ENCODE measurements at places on chromosomes 2 and 18.

DNA sequence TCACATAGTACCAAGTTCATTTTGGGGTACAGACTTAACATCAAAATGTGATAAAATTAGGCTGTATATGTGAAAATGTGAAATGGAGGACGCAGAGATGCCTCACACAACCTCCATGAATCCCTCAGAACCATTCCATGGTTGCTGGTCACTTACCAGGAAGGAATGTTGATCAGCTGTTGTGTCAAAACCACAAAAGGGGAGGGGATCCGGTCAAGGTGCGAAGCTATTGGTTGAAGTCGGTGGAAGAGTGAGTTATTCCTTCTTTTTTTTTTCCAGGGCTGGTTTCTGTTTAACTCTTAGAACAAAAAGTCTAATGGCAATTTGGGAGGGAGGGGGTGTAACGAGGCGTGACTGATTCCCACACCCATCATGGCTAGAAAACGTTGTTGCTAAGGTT, 32.3 kb upstream of the REG3A start:
- no peak for DNase-seq

DNA sequence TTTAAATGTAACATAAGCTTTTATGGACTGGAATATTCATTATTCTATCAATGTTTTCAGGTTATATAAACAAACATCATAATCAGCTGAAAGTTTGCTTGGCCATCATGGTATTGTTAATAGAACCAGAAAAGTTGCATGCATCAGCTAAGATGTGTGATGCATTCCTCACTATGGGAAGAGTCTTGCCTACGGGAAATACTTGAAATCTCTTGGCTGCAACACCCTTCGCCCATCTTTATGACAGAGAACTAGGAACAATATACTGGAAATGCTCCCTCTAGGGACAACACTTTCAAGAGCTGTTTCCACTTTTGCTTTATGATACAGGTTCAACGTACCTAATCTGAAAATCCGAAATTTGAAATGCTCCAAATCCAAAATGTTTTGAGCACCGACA, 1390.8 kb downstream of the DPP10 start:
- DNase-seq, result no peak

DNA sequence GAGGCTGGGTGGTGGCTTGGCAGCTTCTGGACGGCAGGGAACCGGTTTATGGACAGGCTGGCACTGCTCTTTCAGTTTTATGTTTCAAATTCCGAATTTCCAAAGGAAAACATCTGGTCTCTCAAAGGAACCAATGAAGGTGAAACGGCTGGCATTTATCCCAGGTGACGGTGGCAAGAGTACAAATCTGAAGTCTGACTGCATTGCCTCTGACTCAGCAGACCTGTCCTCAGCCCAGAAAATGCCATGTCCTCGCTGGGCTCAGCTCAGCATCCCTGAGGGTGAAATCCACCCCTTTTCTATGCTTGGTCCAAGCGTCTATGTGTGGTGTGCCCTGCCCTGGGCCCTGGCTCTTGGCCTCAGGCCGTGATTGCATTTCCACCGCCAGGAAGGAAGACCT, 38.1 kb downstream of the NAPG start:
- DNase-seq, result no peak

DNA sequence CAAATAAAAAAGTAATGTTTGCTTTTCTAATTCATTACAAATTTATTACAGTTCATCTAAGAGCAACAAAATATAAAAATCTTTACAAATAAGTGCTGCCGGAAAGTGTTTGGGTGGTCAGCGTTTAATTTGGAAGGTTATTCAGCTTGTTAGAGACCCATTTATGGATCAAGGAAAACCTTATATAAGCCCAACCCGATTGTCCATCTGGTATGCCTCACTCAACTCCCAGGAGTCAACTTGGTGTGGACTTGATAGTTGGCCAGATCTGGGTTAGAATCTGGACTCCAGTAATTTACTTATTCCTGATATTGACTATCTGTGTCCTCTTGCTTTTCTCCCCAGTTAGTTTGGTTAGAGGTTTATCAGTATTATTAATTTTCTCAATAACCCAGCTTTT, 106.2 kb downstream of the KCTD1 start:
- no peak for DNase-seq

DNA sequence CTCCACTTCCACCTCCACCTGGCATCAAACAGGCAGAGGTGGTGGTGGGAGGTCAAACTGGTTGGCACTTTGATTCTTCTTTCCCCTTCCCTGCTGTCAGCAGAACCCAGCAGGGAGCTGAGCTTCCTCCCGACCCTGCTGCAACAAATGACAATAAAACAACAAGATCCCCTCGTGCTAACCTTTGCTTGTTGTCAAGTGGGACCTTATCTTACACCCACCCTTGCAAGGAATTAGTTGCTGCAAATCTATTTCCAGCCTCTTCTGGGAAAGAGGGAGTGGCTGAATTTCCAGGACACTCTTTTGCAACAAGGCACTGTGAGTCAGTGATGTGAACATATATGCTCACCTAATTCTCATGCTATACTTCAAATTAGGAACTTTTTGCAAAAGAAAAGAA, 655.1 kb downstream of the DSC3 start:
- DNase-seq, result no peak

DNA sequence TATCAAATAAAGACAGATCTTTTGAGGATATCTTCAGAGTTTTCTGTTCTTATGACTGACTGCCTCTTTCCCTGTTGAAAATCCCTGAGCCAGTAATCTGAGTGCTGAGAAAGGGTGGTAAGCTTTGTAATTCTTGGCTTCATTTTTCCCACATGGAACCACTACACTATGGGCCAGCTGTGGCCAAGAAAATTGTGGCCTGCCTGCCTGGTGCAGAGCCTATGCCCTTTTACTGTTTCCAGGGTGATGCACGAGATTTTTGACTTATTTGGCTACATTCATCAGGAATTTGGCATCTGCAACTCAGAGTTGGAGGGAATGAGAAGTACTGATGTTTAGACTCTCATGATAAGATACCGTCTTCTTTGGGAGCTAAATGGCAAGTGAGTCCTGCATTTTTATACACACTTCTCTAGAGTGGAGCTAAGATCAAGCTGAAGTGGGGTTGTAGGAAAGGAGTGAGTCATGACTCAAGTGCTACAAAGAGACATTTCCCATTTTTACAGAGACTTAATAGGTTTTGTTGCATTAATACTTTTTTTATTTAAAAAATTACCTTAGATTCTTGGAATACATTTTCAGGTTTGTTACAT, 328.2 kb upstream of the CDH7 start:
- DNase-seq, result no peak

- DNase-seq, result no peak
Measured at GRCh38 chr18:6444466-6445228, 29.9 kb upstream of the L3MBTL4 start.

DNA sequence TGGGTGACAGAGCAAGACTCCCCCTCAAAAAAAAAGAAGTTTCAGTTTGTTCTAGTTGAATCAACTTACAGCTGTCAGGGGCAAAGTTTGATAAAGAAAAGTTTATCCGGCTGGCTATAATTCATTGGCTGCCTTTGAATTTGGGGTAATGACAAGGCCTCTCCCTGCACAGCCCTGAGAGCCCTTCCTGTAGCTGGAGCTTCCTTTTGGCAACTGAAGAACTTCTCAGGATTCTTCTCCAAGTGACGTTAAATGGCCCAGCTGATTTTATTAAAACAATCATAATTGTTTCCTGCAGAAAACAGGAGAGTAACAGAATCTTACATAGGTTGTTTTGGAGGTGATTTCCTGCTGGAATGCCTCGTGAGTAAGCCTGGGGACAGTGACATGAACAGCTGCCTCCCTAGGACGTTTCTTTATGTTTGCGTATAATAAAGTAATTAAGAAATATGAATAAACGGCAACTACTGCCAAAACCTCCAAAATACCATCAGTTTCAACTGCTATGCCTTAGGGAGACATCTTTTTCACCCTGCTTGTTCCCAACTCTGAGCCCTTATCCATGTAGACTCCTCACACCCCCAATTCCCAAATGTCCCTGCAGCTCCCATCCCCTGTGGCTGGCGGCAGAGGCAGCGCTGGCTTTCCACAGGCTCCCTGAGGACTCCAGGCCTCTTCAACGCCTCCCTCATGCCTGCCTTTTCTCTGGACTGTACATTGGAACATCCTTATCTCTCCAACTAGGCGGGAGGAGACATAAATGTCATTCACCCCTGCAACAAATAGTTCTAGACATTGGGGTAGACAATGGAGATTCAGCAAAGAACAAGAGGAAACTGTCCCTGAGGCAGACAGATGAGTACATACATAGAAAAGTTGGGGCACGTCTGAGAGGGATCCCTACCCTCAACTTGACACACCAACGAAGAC, 59.2 kb upstream of the FZD7 start:
- DNase-seq, result no peak

DNA sequence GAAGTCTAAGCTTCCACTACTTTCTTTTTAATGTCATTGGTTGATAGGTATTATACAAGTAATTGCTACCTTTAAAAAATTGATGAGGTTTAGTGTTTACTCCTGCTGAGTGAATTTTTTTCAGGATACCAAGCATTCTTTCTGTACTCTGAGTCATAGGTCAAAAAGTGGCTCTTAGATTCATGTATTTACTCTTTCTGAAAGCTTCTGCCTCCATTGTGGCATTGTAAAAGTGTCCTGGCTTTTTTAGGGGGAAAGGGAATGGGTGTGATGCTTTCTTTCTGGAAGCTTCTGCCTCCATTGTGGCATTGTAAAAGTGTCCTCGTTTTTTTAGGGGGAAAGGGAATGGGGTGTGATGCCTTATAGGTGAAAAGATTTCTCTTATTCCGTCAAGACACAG, 286.5 kb downstream of the LPIN1 start:
- no peak for DNase-seq

DNA sequence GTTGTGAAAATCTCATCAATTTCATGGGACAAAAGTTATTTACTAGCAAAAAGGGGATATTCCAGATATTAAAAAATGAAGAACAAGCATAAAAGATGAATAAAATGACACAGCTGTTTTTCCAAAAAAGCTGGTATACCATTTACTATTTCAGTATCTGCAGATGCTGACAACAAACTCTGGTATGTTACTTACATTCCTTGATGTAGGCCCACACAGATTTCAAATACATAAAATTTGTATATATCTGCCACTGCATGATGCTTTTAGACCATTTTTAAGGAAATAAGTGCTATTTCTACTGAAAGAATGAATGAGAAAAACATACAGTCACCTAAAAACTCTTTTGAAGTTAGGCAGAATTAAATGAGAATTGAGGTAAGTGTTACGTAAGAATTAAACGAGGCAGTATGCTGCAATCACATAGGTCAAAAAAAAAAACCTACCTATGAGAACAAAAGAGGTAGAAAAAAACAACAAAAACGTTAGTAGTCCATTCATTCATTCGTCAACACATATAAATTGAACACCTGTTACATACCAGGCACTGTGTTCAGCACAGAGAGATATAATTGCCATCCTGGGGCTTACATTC, 32.5 kb downstream of the ARL5A start:
- DNase-seq, result no peak

GRCh38 chr2:63023444-63023843, 27.2 kb upstream of the OTX1 start:
- DNase-seq, result no peak

DNA sequence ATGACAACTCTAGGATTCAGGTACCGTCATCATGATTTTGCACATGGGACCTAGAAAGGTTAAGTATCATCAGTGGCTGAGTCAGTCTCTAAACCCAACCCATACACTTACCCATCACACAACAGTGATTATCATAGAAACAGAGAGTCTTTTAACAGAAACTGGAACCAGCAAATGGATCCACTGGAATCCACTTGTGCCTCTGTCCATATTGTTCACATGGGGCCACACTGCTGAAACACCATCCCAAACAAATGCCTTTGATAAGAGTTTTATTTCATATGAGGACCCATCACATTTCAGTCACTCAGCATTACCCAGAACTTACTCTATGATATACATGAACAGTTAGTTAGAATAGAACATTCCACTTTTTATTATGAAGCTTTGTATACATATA, 430.0 kb downstream of the STK39 start:
- DNase-seq, result no peak

DNA sequence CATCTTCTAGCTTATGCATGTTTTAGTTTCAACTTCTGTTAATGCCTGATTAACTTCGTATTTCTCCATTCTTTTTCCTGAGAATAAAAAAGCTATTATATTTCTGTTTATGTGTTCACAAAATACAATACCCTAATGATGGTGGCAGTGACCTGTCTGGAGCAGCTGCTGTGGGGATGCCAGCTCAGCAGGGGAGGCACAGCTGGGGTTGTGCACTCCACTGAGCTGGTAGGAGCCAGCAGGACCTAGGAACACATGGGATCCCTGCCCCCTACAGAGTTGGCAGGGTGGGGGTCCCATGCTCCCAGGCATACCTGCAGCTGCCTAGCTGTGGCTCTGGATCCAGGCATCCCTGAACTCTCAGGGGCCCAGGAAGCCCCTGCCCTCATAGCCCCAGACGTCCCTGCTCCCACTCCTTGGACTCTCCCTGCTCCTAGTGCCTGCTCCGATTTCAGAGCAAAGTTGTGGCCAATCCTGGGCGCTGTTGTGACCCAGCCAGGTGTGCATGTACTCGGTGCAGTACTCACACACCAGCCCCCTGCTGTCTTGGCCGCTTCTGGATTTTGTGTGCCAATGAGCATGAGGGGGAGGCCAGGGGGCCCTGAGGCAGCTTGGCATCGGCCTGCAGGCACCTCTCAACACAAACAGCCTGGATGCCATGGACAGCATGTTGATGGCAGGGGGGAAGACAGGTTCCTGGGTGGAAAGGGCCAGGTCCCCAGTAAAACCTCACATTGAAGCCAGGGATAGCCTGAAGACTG, 546.0 kb downstream of the ZNF804A start:
- DNase-seq, result no peak

DNA sequence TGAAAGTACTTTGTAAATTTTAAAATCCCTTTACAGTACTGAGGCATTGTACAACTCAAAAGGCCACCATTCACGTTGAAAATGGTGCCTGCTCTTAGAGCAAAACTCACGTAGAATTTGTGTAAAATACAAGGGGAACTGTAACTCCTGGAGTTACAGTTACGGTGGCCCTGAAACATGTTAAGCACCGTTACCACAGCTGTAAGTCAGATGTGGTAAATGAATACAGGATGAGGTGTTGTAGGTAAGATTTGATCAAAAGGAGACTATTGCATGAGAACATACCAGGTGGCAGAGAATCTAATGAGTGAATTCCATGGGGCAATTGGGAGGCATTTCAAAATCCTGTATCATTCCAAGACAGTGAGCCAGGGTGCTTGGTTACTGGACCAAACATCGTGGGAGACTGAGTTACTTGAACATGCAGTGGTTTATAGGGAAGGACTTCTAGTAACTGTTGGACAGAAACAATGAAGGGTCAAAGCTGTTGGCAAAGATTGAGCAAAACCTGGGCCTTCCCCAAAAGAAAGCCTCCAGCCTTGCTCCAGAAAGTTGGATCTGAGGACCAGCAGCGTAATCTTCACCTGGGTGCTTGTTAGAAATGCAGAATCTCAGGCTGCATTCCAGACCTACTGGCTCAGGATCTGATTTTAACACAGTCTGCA, 535.8 kb upstream of the POU3F3 start:
- DNase-seq, result no peak

DNA sequence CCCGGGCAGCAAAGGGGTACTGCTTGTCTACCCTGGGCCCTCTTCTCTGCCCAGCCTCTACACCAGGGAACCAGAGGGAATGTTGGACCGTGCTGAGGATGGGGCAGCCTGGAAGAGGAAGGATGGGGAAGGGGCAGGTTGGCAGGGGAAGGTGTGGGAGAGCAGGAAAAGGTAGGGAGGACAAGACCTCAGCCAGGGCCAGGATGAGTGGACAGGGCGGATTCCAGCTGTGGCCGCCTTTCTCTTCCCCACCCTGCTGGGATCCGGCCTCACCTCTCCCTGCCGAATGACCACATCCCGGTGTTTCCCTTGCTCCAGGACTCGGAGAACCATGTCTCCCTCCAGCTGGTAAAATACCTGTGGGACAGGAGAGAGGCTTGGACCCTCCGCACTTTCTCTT, 8.9 kb downstream of the HAAO start:
- no peak for DNase-seq

Measured in activated CD4-positive, alpha-beta T cell treated with anti-CD3 and anti-CD28 coated beads for 48 hours (primary cell).